ENCODE measurements at places on chromosomes 13 and 19. TPM values are rescaled to one million over a fixed set of nuclear protein-coding genes. Genes with fewer than 3 reads are reported as not detected.

ZNF112 gene
- total RNA-seq: 7.0 TPM

ZNF431 gene
- total RNA-seq: 9.4 TPM

ZNF66 gene
- 3.5 TPM for total RNA-seq

ZNF154 gene
- 1.1 TPM for total RNA-seq

LRRC8E gene
- total RNA-seq: 1.6 TPM

DNA sequence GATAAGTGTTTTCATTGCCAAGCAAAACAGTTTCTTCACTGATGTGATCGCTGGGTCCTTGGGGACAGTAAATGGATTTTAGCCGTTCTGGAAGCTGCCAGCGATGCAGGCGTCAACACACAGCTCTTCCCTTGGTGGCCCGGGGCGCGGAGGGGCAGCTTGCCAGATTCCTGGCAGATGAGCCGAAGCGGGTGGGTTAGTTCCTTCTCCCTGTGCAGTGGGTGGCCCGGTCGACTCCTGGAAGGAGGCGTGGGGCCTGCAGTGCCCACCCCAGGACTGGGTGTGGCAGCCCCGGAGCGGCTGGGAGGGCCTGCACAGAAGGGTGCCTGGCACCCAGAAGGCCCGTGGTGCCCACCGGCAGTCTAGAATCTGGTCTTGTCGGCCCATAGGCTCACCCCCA is 69.0 kb downstream of the KDM4B start:
- no peak for DNase-seq

DNA sequence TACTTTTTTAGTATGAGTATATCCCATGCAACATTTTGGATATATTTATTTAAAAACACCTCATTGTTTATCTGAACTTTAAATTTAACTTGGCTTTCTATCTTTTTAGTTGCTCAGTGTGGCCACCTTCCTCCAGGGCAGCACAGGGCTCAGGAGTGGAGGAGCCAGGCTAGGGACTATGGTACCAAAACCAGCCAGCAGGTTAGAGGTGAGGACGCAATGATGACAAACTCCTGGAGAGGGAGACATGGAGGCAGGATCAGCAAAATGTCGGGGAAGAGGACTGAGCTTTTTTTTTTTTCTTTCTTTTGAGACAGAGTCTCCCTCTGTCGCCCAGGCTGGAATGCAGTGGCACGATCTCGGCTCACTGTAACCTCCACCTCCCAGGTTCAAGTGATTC is 29.6 kb upstream of the CALM3 start:
- no peak for DNase-seq

DNA sequence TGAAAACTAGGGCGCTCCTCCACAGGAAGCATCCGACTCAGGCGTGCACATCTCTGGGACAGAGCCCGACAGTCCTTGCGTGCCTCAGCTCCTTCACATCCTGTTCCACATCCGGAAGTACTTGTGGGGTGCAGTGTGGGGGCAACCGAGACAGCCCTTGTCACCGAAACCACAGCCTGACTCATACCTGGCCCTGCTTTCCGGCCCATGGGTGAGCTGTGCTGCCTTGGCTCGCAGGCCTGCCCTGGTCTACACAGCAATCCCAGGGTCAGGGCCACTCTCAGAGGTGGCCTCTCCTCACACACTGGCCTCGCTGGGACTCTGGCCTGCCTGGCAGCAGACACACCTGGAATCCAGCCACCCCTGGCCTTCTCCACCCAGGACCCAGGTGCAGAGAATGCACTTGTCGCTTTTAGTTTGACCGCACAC is 100.4 kb downstream of the STK24 start:
- peak; percentile 84 for DNase-seq

DNA sequence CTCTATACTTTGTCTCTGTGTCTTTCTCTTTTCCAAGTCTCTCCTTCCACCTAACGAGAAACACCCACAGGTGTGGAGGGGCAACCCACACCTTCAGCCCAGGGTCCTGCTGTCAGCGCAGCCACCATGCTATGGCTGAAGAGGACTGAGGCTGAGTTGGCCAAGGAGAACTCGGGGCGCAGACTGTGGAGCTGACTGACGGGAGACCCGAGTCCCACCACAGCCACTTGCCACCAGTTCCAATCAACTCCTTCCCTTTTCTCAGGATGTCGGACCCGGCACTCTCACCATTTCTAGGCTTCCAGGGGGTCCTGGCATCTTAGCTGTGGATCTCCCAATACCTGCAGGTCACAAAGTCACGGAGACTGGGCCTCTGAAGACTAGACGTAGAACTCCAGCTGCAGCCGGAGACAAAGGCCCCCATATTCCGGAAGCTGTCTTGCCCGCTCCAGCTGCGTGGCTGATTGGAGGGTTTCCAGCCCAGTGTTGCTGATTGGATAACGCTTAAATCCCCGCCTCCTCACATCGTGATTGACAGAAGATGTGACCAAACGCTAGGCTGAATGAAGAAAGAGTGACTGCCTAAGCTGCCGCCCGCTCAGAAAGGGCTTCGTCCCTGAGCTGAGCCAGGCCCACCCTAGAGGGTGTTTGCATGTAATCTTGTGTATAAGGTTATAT is 63.6 kb downstream of the ZNF429 start:
- DNase-seq: no peak

DNA sequence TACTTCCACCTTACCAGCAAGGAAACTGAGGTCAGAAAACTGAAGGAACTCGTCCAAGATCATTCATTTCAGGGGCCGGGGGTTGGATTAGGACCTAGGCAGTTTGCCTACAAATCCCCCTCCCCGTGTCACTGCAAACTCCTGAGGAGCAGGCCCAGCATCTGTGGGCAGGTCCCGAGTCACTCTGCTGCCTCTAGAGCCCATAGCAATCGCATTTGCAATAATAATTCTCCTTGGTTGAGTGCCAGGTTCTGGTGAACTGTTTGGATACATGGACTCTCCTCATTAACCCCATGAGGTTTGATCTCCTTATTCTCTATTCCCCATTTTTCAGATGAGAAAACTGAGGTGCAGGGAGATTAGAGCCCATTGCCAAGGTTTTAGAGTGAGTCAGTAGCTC is 903 bp downstream of the PIN1 start:
- DNase-seq: peak; percentile 48

DNA sequence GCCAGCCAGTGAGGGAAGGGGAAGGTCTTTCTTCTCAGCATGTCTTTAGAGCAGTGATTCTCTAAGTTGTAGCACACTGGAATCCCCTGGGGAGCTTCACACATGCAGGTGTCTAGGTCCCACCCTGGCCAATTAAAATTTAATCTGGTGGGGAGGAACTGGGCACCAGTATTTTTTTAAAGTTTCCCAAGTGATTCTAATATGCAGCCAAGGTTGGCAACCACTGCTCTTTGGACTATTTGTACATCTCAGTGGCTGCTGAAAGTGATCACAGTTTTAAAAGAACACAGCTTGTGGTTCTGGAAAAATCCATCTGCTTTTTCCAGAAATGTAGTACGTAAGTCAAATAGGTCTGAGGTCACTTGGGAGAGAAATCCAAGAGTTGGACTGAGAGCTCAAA is 10.7 kb upstream of the KATNAL1 start:
- DNase-seq: no peak

DNA sequence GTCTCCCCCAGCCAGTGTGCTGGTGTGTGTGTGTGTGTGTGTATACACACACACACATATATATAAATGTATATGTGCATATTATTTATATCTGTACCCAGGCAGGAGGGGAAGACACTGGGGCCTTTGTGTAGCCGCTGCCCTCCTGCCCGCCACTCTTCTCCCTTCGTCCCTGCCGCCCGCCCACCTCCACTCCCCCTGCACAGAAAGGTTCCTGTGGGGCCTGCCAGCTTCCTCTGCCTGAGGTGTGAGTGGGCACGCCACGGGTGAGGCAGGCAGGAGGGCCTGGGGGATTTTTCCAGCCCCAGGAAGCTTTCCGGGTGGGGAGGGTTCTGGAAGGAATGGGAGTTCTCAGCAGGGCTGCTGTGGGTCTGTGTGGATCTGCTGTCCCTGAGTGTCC is 6.9 kb downstream of the IRF2BP1 start:
- no peak for DNase-seq

- DNase-seq: no peak
These were observed 5.4 kb downstream of the ZC3H4 start for GRCh38 chr19:47107953-47108746.

DNA sequence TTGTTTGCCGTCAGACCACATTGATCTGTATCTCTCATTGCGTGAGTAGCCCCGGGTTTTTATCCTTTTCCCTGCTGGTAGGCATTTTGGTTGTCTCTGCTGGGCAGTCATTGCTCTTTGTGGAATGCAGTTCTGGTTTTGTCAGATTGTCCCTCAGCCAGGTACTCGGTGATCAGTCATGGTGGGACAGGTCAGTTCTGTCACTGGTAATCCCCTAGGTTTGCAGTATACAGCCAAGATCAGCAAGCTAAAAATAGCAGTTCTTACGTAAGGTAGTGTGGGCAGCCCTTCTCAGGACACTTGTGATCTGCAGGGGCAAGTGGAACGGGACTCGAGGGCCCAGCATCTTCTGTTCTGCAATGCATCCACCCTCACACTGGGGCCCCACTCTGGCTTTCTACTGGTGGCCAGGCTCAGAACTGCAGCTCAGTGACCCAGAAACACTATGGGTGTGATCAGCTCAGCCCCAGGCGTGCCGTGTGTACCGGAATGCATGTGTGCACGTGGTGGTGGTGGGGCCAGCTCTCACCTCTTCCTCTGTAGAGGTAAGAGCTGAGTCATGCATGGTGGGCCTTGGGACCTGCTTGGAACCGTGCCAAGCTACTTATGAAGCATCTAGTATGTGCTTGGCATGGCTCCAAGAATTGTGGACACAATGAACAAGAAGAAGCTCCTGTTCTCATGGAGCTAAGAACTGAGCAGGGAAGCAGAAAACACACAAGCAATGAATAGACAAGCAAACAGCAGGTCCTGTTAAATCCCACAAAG is 6.3 kb downstream of the PLEKHF1 start:
- no peak for DNase-seq

DNA sequence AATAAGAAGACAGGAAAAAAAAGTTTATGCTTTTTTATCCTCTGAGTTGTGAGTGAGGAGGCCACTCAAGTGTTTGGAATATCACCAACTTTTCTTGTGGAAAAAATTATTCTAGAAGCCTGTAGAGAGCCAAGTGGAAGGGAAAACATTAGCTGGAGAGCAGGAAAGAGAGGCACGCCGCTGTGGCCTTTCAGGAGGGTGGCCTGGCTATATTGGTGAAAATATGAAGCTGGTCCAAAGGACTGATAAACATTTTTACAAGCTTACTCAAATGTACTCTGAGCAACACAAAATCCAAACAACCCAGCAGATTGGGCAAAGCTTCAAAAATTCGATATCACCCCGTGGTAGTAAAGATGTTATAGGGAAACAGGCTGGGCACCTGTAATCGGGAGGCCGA is 2.3 kb upstream of the EIF3G start:
- DNase-seq: no peak

DNA sequence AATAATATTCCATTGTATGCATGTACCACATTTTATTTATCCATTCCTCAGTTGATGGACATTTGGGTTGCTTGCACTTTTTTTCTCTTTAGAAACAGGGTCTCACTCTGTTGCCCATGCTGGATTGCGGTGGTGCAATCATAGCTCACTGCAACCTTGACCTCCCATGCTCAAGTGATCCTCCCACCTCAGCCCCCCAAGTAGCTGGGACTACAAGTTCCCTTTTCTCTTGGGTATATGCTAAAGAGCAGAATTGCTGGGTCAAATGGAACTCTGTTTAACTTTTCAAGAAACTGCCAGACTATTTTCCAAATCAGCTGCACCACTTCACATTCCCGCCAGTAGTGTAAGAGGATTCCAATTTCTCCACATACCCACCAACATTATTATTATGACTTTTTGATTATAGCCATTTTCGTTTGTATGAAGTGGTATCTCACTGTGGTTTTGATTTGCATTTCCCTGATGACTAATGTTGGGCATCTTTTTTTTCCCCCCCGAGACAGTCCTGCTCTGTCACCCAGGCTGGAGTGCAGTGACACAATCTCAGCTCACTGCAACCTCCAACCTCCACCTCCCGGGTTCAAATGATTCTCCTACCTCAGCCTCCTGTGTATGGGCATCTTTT is 7.6 kb upstream of the IPO5 start:
- no peak for DNase-seq

- no peak for DNase-seq
These were observed 215.5 kb upstream of the HTR2A start for GRCh38 chr13:47112205-47112902.

DNA sequence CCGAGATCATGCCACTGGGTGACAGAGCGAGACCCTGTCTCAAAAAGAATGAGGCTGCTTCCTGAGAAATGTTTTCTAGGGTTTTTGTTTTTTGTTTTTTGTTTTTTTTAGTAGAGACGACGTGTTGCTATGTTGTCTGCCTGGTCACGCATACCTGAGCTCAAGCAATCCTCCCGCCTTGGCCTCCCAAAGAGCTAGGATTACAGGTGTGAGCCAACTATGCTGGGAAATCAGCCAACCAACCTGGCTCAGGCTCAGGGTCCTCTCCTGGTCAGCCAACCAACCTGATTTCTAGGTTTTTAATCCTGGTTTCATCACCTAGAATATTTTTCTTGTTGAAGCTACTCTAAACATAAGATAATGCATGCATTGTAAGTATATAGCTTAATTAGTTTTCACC is 7.8 kb downstream of the DHX34 start:
- DNase-seq: no peak

DNA sequence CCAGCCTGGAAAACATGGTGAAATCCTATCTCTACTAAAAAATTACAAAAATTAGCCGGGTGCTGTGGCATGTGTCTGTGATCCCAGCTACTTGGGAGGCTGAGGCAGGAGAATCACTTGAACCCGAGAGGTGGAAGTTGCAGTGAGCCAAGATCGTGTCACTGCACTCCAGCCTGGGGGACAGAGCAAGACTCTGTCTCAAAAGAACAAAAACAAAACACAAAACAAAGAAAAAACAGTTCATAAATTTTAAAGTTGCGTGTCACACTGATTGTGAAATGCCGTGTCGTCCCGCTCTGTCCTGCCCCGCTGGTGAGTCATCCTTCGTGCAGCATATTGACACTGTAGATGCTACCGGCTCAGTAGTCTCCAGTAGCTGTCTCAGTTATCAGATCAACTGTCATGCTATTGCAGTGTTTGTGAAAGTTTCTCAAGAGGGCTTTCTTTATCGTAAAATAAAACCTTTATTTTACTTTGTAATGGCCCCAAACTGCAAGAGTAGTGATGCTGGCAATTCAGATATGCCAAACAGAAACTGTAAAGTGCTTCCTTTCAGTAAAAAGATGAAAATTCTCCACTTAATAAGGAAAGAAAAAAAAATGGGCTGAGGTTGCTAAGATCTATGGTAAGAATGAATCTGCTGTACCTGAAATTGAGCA is 36.4 kb upstream of the IGFL1 start:
- peak; percentile 64 for DNase-seq

GRCh38 chr19:24033963-24034342 is 53.0 kb upstream of the ZNF254 start:
- DNase-seq: peak; percentile 71

DNA sequence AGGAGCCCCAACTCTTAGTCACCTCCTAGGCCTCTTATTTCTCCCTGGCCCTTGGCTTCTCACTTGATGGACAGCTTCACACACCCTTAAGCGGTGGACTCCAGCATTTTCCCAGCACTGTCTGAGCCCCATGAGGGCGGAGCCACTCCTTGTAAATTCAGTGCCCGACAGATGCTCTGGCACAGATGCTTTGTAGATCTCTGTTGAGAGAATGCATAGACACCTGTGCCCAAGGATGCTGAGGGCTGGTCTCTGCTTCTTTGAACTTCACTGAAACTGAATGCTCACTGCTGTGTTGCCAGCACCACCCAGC is 3.3 kb downstream of the SYCN start:
- DNase-seq: no peak
